ENCODE measurements at places on chromosomes 2 and 18.
A peak's percentile ranks its signal among the peaks of the same experiment; 100 is the strongest.

DNA sequence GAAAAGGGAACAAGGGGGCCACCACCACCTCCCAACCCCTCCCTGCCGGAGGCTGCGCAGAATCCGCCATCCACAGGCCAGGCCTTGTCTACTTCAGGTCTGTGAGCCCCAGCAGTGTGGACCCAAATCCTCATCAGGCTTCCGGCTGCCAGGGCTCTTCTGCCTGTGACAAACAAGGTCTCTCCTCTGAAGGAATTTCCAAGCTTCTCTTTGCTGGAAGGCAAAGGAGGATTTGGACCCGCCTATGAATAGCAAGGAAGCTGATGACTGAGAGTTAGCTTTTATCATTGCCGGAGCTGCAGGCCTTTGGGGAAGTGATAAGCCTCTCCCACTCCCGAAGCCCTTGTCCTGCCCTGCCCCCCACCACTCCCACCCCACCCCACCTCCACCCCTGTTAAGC lies 93.7 kb upstream of the SH3BP4 start:
- peak; percentile 37 for DNase-seq
- no peaks in the 10 kb centered on the region for H3K27me3 ChIP-seq
- H3K27ac ChIP-seq, result no peak overlapping the region
- H3K4me1 ChIP-seq, result peaks cover 12% of the 10 kb centered on the region
- no peaks in the 10 kb centered on the region for H3K36me3 ChIP-seq
- H3K4me3 ChIP-seq, result no peak overlapping the region

- no peaks in the 10 kb centered on the region for H3K36me3 ChIP-seq
- H3K27me3 ChIP-seq, result peaks cover 5% of the 10 kb centered on the region
- H3K27ac ChIP-seq, result no peak overlapping the region
These were observed 15.8 kb upstream of the ATOH8 start for GRCh38 chr2:85737961-85738360.

- H3K27me3 ChIP-seq, result no peaks in the 10 kb centered on the region
- H3K4me1 ChIP-seq, result peaks cover 13% of the 10 kb centered on the region
- no peak for DNase-seq
These were observed 45.7 kb downstream of the ARHGAP28 start for GRCh38 chr18:6775237-6775636.

GRCh38 chr2:96154506-96155380 lies 9.5 kb upstream of the DUSP2 start:
- no peaks in the 10 kb centered on the region for H3K36me3 ChIP-seq
- no peak overlapping the region for H3K27ac ChIP-seq
- no peak for DNase-seq
- no peak overlapping the region for H3K4me3 ChIP-seq

DNA sequence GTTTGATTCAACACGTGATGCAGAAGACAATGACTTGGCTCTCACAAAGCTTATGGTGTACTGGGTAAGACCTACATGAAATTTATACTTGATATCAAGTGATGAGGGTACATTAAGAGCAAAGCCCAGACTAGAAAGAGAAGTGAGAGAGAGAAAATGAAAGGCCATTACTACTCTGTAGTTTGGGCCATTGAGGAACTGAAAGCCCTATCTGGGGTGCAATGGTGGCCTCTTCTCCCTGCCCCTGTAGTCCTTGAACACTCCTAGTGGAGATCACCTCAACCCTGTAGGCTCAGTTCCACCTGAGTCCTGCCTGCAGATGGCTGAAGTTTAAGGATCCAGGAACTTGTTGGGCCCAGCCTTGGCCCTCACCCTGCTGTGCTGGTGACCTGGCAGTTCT lies 569.8 kb upstream of the MEX3C start:
- H3K27ac ChIP-seq, result no peak overlapping the region
- H3K4me1 ChIP-seq, result no peaks in the 10 kb centered on the region
- no peak overlapping the region for H3K4me3 ChIP-seq
- no peaks in the 10 kb centered on the region for H3K27me3 ChIP-seq

DNA sequence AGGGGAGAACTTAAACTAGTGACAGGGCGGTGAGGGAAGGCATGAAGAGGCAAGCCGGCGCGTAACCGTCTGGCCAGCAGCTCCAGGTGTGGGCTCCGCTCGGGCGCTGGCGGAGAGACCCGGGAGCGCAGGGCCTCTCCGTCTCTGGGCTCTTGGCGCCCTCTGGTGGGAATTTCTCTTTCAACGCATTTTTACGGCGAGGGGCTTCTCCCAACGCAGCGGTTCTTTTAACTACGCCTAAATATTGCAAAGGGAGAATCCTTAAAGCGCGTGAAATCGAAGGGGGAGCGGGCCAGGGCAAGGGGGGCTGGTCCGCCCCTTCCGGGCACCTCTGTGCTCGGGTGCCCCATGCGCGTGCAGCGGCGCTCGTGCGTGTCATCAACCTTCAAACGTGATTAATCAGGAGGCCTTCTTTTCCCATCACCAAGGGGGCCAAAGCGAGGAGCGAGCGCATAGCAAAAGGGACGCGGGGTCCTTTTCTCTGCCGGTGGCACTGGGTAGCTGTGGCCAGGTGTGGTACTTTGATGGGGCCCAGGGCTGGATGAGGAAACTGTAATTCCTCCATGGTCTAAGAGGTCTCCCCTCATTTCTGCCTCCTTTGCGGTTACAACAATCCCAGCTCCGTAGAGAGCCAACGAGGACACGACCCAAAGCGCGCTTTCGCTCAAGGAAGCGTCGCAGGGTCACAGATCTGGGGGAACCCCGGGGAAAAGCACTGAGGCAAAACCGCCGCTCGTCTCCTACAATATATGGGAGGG lies 762 bp upstream of the GAD1 start:
- no peaks in the 10 kb centered on the region for H3K27me3 ChIP-seq
- H3K27ac ChIP-seq, result no peak overlapping the region
- H3K4me3 ChIP-seq, result peak overlapping the region; percentile 76
- no peaks in the 10 kb centered on the region for H3K36me3 ChIP-seq

GRCh38 chr2:30701782-30702181 lies 105.5 kb downstream of the CAPN13 start:
- H3K4me1 ChIP-seq, result no peaks in the 10 kb centered on the region
- DNase-seq, result no peak
- no peaks in the 10 kb centered on the region for H3K36me3 ChIP-seq
- H3K27me3 ChIP-seq, result no peaks in the 10 kb centered on the region
- no peak overlapping the region for H3K27ac ChIP-seq

DNA sequence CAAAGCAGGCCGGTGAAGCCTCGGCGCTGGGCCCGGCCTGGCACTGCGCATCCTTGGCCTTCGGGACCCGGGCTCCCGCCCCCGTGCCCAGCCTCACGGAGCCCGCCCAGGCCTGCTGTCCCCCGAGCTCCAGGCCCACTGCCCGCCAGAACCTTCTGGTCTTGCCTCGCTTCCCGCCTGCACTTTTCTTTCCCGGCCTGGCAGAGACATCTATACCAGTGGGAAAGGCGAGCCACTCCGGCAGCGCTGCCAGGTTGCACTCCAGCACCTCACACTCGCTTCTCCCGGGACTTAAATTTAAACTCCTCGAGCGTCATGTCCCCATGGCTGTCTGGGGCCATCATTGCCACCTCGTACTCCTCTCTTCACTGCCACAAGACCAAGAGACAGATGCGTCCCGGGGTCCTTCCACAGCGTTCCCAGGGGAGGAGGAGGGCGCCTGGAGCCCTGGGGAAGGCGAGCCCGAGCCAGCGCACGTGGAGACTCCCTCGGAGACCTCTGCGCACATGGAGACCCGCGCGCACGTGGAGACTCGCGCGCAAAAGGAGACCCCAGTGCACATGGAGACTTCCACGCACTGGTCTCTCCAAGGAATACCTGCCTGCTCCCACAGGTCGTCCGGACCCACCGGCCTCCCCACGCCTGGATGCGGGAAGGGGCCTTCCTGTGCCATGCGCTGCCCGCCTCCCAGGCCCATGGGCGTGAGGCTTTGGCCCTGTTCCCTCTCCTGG lies 253.1 kb upstream of the SALL3 start:
- H3K4me3 ChIP-seq, result no peak overlapping the region
- no peak for DNase-seq
- H3K36me3 ChIP-seq, result no peaks in the 10 kb centered on the region
- H3K27me3 ChIP-seq, result no peaks in the 10 kb centered on the region
- no peaks in the 10 kb centered on the region for H3K4me1 ChIP-seq
- H3K27ac ChIP-seq, result no peak overlapping the region

GRCh38 chr2:170115501-170116229 lies 62.3 kb upstream of the MYO3B start:
- peak; percentile 22 for DNase-seq
- H3K4me1 ChIP-seq, result no peaks in the 10 kb centered on the region
- no peaks in the 10 kb centered on the region for H3K27me3 ChIP-seq
- H3K36me3 ChIP-seq, result no peaks in the 10 kb centered on the region

DNA sequence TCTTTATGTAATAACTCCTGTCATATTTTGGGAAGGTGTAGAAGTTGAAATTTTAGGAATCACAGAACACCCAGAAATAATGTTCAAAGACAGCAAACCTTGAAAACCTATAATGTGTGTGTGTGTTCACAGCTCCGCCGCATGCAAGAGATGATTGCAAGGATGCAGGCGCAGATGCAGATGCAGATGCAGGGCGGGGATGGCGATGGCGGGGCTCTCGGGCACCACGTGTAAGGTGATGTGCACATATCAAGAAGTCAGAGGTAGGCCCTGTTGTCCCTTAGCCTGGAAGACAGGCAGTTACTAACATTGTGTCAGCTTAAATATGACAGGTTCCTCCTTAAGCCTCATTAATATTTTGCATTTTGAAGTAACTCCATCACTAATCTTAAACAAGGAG lies 6.1 kb upstream of the FARP2 start:
- H3K4me3 ChIP-seq, result no peak overlapping the region
- H3K36me3 ChIP-seq, result no peaks in the 10 kb centered on the region
- no peak for DNase-seq
- H3K27ac ChIP-seq, result no peak overlapping the region
- no peaks in the 10 kb centered on the region for H3K27me3 ChIP-seq

GRCh38 chr2:6516674-6517073 lies 349.0 kb downstream of the CMPK2 start:
- no peak overlapping the region for H3K4me3 ChIP-seq
- H3K4me1 ChIP-seq, result no peaks in the 10 kb centered on the region
- H3K27ac ChIP-seq, result no peak overlapping the region
- no peak for DNase-seq

- DNase-seq, result no peak
- no peaks in the 10 kb centered on the region for H3K4me1 ChIP-seq
- no peak overlapping the region for H3K27ac ChIP-seq
- H3K36me3 ChIP-seq, result no peaks in the 10 kb centered on the region
- H3K4me3 ChIP-seq, result no peak overlapping the region
- H3K27me3 ChIP-seq, result no peaks in the 10 kb centered on the region
These were observed 74.6 kb upstream of the GALNT5 start for GRCh38 chr2:157182834-157183396.

GRCh38 chr18:45111502-45111848 lies 430.8 kb downstream of the SETBP1 start:
- H3K27ac ChIP-seq, result no peak overlapping the region
- H3K4me3 ChIP-seq, result no peak overlapping the region
- H3K4me1 ChIP-seq, result no peaks in the 10 kb centered on the region
- no peaks in the 10 kb centered on the region for H3K36me3 ChIP-seq
- no peak for DNase-seq

- no peaks in the 10 kb centered on the region for H3K27me3 ChIP-seq
- DNase-seq, result no peak
- H3K4me3 ChIP-seq, result no peak overlapping the region
- H3K4me1 ChIP-seq, result no peaks in the 10 kb centered on the region
- no peak overlapping the region for H3K27ac ChIP-seq
- H3K36me3 ChIP-seq, result no peaks in the 10 kb centered on the region
These were observed 216.5 kb upstream of the SLC8A1 start for GRCh38 chr2:40668425-40668824.

DNA sequence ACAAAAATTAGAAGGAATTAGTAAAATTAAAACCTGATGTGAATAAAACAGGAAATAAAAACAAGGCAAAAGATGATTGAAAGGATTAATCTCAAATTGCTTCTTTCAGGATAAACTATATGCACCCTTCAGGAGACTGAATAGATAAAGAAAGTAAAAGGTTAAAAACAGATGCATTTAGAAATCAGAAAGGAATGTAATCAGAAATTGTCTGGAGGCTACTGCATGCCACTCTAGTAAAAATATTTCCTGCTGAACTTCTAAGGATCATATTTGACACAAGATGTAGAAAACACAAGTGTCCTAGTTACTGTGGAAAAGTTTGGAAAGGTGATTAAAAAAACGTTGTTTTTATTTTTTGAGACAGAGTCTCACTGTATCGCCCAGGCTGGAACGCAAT lies 16.2 kb downstream of the CHCHD5 start:
- no peaks in the 10 kb centered on the region for H3K27me3 ChIP-seq
- H3K36me3 ChIP-seq, result no peaks in the 10 kb centered on the region
- H3K27ac ChIP-seq, result no peak overlapping the region
- peaks cover 7% of the 10 kb centered on the region for H3K4me1 ChIP-seq
- no peak overlapping the region for H3K4me3 ChIP-seq

DNA sequence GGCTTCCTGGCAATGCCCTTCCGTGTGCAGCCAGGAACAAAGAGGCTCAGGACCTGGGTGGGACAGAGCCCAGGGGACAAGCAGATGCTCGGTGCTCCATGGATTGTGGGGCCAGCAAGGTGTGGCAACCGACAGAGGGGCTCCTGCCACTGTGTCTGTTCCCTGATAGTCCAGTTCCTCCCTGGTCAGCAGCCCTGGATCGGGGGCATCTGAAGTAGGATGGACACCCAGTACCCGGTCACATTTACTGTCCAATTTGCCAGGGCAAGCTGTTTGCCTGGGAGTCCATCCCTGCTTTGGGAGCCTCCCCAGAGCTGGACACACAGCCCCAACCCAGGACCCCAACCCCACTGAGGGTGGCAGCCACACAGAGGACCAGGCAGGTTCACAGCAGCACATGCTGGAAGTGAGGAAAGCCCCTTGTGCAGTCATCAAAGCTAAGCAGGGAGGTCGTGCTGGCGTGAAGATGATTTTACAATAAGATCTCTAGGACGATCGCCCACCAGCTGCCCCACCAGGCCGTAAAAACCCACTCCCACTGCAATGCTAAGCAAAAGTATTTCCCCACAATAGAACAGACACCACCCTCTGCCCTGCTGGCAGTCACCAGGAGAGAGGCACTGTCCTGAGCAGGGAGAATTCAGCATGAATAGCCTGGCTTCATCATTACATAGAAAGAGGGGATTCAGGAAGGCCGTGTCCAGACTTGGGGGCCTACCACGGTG lies 141.7 kb downstream of the NDUFA10 start:
- H3K36me3 ChIP-seq, result no peaks in the 10 kb centered on the region
- DNase-seq, result no peak
- H3K4me3 ChIP-seq, result no peak overlapping the region
- no peak overlapping the region for H3K27ac ChIP-seq

DNA sequence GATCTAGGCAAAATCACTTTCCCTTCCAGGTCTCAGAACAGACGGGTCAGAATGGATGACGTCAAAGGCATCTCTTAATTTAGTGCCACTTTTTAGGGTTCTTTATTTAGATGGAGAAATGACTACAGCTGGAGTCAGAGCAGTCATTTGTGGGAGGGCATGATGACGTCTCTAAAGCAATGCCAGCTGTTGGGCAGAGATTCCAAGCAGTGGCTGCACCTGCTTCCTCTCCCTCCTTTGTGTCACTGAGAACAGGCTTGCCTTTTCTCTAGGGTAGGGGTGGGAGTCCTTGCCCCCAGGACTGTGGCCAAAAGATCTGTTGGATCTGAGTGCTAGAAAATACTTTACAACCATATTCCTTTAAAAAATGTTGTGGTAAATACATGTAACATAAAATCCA lies 28.7 kb upstream of the SKOR2 start:
- H3K4me1 ChIP-seq, result no peaks in the 10 kb centered on the region
- H3K4me3 ChIP-seq, result no peak overlapping the region
- DNase-seq, result no peak
- no peaks in the 10 kb centered on the region for H3K36me3 ChIP-seq

Data from Caco-2 (cell line).